ENCODE measurements at places on chromosomes 2 and 18.

DNA sequence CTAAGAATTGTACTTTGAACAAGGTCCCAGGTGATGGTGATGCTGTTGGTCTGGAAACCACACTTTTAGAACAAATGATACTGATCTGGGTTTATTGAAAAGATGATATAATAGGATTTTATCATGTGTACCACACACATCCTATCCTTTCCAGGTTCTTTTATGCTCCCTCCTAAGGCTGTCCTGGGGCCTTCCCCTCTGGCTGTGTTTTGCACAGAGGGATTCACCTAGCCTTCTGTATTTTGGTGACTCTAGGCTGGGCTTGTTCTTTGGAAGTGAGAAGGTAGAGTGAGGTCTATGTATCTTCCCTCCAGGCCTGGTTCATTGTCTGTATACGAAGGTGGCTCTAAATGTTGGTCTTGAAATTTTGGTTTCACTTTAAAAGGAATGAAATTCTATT, 12.7 kb downstream of the ANXA4 start:
- DNase-seq: no peak

GRCh38 chr2:88450925-88451810, 1.3 kb downstream of the FOXI3 start:
- DNase-seq: no peak

DNA sequence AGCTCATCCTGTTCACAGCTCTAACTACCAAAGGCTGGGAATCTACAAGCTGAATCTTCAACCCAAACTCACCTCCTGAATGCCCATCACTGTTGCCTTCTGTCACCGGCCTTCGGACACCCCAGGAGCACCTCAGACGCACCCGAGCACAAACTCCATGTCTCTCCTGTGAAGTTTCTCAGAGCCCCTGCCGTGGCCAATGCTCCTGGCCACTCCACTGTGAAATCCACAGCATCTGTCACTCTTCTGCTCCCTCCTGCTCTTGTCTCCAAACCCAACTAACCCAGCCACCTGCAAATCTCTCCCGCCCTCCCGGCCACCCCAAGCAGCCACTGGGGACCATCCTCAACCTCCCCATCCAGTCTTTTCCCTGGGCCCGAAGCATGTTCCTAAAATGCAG, 457.9 kb upstream of the SALL3 start:
- no peak for DNase-seq

DNA sequence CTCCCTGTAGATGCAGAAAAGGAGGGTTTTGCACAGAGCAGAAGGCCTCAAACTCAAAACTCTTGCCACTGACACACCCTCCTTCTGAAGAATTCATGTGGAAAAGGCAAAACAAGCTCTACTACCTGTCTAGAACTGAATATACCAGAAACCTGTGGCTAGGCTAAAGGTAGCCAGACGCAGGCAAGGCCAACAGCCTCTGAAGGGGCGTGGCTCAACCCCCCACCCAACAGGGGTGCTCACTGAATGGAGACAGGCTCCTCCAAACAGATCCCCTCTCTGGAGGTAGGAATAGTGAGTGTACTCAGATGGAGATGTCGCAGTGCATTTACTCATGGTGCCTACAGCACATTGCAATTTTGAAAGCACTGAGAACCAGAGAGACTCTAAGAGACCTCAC, 3.0 kb upstream of the STK17B start:
- DNase-seq: no peak

- no peak for DNase-seq
Observed at GRCh38 chr18:46577546-46577945, 79.5 kb downstream of the LOXHD1 start.

GRCh38 chr2:102291319-102292075, 19.9 kb upstream of the IL1RL1 start:
- no peak for DNase-seq

DNA sequence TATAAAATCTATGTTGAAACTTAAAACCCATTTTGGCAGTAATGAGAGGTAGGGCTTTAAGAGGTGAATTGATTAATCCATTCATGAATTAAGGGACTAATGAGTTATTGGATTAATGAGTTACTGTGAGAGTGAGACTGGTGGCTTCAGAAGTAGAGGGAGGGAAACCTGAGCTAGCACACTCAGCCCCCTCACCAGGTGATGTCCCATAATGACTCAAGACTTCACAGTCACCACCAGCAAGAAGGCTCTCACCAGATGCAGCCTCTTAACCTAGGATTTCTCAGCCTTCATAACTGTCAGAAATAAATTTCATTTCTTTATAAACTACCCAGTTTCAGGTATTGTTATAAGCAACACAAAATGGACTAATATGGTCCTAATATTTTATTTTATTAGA, 621.7 kb upstream of the ACVR2A start:
- no peak for DNase-seq

GRCh38 chr2:227822416-227823003, 8.9 kb downstream of the CCL20 start:
- DNase-seq: no peak

- no peak for DNase-seq
Observed at GRCh38 chr2:109604597-109604996, 9.2 kb downstream of the SEPTIN10 start.

DNA sequence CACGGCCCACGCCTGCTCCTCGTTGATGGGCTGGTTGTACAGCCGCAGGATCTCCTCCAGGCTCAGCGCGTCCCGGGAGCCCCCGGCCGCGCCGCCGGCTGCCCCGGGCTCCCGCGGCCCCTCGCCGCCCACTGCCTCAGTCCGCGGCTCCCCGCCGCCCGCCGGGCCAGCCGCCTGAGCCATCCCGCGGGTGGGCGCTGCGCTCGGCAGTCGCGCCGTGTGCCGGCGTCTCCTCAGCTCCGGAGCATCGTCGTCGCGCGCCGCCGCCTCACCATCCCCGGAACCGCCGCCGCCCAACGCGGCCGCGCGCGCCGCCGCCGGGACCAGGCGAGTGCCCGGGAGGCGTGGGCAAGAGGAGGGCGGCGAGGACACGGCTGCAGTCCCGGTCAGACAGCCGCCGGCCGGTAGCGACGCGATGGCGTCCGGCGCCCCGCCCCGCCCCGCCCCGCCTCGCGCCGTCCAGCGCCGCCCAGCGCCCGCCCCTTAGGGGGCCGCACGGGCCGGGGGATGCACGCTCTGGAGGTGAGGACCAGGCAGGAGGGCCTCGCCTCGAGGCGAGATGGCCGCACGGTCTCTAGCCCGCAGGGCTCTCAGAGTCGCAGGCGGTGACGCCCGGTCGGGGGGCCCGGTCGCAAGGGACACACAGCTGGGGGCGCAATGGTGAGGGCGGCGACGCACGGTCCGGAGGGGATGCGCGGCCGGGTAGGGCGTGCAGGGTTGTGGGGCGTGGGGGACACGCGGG, at the start of gene SPIRE1:
TSS of gene SPIRE1 (minus strand) at position 424 of the 742 bp plus-strand sequence. CDS start at position 183, 241 bp downstream.
- DNase-seq: peak; percentile 11

DNA sequence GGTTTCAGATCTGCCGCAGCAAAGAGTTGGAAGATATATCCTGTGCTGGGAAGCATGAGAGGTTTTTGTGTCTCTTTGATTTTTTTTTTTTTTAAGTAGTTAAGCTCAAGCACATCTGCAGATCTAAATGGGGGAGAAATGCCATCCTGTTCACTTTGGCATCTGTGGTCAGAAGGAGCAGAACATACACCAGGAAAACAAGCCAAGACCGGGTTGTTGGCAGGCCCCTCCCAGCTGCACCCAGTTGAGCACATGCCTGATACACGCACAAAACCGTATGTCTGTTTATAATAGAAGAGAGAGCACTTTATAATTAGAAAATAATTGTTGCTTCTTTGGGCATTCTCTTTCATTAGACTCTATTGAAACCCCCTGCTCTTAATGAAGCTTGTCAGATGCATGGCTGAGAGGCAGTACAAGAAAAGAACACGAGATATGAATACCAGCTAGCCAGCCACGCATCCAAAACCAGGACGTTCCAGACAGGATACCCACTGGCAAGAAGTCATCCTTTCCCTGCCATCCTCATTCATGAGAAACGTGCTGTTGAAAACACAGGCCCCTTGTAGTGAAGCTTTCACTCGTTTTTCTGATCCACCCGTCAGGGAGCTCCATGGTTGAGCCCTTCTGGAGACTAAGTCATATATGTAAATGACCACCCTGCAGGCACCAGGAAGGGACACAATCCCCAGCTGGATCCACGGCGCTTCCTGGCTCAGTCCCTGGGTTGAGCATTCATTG, 152.2 kb downstream of the ALPK2 start:
- DNase-seq: no peak

DNA sequence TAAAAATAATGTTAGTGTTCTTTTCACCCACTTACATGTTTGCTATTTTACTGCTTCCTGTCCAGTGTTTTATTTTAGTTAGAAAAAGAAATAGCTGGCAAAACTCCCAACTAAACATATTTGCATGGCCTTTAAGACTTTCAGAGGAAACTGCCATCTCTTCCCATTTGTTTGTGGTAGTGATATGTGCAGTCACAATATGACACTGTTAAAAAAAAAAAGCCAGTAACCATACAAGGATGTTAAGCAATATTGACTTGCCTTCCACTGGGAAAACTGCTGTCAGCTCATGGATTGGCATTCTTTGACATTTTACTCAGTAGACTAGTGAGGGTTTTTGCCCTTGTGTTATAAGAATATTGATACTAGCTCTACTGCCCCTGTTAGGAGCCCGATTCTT, 29.1 kb downstream of the XIRP2 start:
- DNase-seq: no peak

DNA sequence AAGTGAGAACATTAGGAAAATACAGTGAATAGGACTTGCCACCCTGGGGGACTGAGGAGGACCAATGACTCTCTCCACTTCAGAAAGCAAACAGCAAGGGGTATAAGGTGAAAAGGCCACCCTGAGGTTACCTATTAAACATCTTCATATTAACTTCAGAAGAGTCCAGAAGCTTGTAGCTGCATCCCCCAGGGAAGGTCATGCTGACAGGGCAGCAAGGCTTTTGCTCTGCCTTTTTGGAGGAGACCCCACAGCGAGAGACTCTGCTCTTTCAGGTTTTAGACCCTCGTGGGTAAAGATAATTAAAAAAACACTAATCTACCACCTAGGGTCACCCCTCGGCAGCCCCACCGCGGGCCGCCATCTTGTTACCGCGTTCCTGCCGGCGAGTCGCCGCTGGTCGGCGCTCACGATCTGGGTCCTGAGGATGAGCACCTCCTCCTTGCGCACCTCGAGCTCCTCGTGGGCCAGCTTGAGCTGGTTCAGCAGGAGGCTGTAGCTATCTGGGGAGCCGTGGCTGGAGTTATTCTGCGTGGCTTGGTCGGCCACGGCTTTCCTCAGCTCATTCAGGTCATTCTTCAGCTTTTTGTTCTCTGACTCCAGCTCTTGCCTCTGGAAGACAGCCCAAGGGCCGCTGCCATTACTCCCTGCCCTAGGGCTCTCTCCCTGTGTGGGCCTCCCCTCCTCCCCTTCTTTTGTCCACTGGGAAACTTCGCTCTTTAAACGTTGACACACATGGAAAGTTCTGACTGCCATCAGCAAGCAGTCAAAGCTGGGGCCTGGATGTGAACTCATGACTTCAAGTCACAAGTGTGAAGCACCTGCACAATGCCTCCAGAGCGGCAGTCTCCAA, 50.7 kb upstream of the ACAA2 start:
- DNase-seq: no peak

GRCh38 chr2:210964141-210964764, 407.9 kb downstream of the CPS1 start:
- no peak for DNase-seq

DNA sequence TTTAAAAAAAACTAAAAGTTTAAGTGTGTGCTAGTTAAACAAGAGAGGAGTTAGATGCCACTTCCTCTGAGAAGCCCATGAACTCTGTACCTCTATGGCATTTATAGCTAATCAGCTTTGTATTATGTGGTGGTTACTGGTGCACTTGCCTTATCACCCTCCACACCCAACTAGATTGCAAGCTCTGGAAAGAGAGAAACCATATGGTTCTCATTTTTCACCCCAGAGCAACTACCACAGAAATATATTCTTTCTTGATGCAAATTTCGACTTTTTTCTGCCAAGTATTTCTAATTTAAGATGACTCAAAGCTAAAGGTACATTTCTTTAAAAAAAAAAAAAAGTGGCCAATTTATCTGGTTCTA, 24.2 kb downstream of the RAPH1 start:
- DNase-seq: no peak

DNA sequence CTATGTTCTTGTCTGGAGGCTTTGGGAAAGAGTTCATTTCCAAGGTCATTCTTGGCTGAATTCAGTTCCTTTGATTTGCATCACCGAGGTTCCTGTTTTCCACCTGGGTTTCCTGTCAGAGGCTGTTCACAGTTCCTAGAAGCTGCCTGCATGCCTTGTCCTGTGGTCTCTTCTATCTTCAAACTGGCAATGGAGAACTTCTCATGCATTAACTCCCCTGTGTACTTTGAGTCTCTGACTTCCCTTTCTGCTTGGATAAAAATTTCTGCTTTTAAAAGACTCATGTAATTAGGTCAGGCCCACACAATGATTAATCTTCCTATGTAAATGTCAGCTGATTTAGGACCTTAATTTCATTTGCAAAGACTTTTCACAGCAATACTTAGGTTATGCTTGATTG, 499.3 kb upstream of the FANCL start:
- no peak for DNase-seq

DNA sequence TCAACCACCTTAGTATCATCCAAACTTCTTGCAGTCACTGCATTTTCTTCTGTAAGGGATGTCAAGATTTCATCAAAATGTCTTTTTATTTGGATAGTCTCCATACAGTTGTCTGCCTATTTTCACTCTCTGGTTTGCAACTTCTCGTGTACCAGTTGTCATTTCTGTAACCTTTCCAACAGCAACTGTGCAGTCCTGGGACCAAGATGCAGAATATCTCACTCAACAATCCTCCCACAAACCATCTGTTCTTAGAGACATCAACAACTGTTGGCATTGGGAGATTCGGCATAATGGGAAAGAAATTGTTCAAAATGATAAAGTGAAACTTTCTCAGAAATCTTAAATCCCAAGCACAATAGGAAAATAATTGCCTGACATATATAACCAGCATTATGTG, 933.6 kb upstream of the SLC39A10 start:
- no peak for DNase-seq

GRCh38 chr18:63131106-63131958, 188.2 kb downstream of the BCL2 start:
- peak; percentile 20 for DNase-seq

- no peak for DNase-seq
Observed at GRCh38 chr2:226883296-226883795, 47.5 kb downstream of the RHBDD1 start.

GRCh38 chr2:136093583-136093982, 24.4 kb downstream of the CXCR4 start:
- no peak for DNase-seq

DNA sequence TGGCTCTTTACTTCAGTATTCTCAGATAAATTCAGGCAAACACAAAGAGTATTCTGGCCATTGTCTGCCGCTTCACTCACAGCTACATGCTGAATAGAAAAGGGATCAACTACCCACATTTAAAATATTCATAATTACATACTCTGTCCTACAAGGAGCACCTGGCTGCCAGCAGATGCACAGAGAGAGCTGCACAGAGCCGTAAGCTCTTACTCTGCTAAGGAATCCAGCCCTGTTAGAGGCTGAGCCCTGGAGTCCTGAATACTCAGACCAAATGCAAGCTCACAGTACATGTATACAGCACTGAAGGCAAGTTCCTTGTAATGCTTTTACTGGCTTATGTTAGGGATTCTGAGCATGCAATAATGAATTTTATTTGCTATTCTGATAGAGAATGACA, 80.3 kb downstream of the FTCDNL1 start:
- DNase-seq: no peak
